ENCODE measurements at places on chromosomes 1 and 21.

DNA sequence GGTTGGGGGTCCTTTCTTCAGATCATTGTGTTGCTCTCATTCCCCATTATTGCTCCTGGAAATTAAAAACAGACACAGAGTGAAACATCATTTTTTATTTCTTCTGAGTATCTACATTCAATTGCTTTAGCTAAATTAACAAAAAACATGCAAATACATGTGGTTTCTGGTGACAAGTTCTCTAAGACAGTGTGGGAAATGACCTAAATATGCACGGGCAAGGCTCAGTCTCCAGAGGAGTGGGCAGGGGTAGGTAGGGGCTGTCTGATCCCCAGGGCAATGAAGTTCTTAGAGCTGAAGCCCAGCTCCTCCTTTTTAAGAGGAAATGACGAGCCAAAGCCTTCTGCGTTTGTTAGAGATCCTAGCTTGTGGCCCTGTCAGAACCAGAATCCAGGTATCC lies 4.5 kb downstream of the LEFTY2 start:
- no peak for DNase-seq

DNA sequence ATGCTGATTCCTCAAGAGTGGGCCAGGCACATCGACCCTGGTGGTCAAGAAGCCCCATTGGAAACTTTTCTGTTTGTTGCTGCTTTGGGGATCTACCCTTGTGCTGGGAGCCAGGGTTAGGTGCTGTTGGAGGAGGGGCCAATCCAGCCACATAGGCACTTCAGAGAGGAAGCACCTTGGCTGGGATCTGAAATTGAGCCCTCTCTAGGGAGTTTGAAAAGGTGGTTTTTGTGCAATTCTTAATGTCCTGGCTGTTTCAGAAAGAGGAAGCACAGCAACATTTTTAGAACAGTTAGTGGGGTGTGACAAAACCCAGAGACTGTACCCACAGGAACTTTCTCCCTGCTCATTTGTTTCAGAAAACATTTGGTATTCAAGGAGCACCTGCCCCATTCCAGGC lies 17.2 kb upstream of the BEND5 start:
- no peak for DNase-seq

- DNase-seq: no peak
These were observed 5.5 kb downstream of the C2CD2 start for GRCh38 chr21:41948078-41948895.

GRCh38 chr1:221949996-221950395 lies 208.1 kb upstream of the DUSP10 start:
- no peak for DNase-seq

DNA sequence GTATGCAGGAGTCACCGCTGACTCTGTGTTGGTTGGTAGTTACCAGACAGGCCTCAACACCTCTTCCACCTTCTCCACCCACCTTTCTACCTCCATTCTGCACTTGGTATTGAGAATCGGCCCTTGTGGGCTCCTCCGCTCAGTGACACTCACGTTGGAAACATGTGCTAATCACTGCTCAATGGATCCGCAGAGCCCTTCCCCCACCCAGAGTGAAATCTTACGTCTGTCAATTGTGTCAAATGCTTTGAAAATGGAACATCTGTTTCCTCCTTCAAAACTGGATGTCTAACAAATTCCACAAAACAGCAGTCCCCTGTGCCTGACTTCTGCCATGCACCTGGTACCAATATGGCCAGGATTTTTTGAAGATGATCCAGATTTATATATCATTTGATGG lies 65.5 kb upstream of the NRIP1 start:
- no peak for DNase-seq

- no peak for DNase-seq
These were observed 161.0 kb downstream of the DHRS3 start for GRCh38 chr1:12456979-12457378.

GRCh38 chr1:109906160-109906838 lies 4.3 kb upstream of the CSF1 start:
- no peak for DNase-seq

GRCh38 chr1:27589841-27590426 lies 14.0 kb downstream of the AHDC1 start:
- no peak for DNase-seq

GRCh38 chr1:57423656-57424211 lies at the start of gene DAB1:
Gene DAB1 (minus strand): TSS chr1:57424060. CDS start chr1:57291030, 133,030 bp downstream.
- DNase-seq: no peak

GRCh38 chr1:173301507-173301906 lies 94.4 kb upstream of the TNFSF4 start:
- no peak for DNase-seq

DNA sequence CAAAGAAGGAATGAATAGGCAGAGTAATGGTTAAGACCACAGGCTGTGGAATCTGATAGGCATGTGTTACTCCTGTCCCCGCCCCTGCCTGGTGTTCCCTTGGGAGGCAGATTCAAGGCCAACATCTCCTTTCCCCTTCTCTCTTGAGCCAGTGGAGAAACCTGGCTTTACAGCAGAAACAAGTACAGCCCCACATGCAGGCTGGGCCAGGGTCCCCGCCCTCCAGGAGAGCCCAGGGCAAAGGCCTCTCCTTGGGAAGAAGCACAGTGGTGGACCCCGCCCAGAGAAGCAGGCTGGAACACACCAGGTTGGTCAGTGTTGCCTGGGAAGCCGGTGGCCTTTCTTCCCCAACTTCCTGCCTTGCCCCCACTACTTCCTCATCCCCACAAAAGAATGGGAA lies 6.8 kb downstream of the C1orf167 start:
- no peak for DNase-seq

GRCh38 chr1:79695138-79695537 lies 688.6 kb upstream of the ADGRL4 start:
- DNase-seq: no peak

- no peak for DNase-seq
These were observed 690 bp downstream of the RRP1 start for GRCh38 chr21:43790010-43790524.

- DNase-seq: no peak
These were observed 41.3 kb downstream of the LRRC71 start for GRCh38 chr1:156961709-156962108.

- no peak for DNase-seq
These were observed 34.8 kb upstream of the MAN1C1 start for GRCh38 chr1:25581764-25582163.

GRCh38 chr1:1169429-1170214 lies 4.1 kb upstream of the TTLL10 start:
- DNase-seq: no peak

GRCh38 chr1:89946532-89946931 lies 48.4 kb upstream of the ZNF326 start:
- no peak for DNase-seq

GRCh38 chr1:25863486-25864262 lies 4.4 kb upstream of the AUNIP start:
- DNase-seq: no peak

DNA sequence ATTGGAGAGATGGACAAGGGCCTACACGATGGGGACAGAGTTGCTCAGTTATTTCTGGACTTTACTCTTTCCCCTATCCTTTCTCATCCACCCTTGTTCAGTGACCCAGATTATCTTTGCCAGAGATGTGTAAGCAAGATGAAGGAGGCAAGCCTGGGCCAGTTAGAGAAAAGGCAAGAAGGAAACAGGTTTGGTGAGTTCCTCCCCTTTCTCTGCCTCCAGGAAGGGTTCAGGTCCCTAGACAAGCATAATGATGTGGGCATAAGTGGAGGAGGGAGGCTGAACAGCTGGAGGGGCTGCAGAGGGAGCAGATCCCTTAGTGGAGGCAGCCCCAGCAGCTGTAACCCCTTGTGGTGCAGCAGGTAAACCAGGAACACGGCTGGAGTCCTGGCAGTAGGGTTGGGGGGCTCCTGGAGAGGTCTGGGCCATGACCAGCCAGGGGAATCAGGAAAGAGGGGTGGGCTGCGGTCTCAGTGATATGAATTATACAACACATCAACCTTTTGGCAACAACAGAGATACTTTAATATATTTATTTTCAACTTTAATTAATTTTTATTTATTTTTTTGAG lies 9.2 kb upstream of the CDC42 start:
- DNase-seq: no peak

- no peak for DNase-seq
These were observed 92.3 kb upstream of the ESRRG start for GRCh38 chr1:216815260-216816131.

DNA sequence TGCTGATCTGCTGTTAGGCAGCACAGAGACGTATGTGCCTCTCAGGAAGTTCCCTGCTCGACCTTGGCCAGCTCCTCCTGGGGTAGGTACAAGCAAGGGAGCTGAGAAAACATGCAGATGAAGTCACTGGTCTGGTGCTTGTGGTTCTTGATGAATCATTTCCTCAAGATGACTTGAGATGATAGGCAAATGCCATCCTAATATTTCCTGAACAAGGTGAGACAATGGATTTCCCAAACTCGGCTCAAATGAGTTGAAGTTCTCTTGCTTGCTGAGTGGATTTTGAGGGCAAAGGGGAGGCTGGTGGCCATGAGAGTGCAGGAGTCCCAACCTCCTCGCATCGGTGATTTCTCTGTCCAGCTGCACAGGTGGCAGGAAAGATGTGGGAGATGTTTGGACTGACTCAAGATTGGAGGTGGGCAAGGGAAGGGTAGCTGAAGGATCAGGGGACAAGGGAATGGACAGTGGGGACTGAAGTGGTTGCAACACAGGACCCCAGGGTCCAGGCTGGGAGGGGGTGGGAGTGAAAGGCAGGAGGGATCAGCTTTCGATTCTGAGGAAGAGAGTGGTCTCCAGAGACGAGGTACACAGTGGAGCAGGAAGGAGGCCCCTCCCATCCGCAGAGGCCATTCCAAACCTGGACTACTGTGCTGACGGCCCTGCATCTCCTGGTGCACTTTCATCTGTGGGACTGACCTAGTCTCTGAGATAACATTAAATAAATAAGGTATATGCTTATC lies 63.9 kb downstream of the CAPN2 start:
- DNase-seq: peak; percentile 33

DNA sequence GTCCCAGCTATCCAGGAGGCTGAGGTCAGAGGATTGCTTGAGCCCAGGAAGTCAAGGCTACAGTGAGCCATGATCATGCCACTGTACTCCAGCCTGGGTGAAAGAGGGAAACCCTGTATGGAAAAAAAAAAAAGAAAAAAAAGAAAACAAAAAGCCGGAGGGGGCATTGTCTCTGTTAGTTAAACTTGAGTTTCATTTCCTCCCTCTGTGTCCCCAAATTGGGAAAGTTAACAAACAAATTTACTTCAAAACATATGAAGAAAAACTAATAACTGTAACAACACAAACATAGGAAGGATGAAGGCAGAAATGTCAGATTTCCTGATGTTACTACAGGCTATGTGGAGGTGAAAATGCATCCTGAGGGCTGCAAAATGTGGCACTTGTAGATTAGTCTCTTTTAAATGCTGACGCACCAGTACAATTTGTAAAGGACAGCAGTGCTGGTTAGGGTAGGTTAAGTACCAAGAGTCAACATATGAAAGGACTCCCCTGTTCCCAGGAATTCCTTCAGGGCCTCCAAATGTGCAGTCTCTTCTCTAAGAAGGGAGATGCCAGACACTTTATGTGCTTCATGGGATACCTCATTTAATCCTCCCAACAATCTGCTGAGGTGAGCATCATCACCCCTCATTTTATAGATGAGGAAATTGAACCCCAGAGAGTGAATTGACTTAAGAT lies 52.9 kb downstream of the DEGS1 start:
- DNase-seq: no peak

DNA sequence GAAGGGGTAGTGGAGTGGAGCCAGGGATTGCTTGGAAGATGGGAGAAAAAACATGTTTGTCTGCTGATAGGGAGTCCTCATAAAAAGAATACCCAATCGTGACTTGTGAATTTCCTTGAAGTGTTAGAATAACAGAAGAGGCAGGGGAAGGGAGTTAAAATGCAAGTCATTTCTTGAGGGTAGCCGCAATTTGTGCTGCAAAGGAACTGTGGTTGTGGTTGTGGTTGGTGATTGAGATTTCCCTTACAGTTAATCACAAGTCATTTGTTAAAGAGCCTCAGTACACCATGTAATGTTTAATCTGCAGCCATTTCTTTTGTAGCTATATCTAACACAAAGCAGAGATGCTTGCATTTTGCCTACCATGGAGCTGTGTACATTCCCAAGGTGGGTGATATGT lies 38.5 kb upstream of the EGLN1 start:
- DNase-seq: no peak

- no peak for DNase-seq
These were observed 121.9 kb downstream of the GRIK3 start for GRCh38 chr1:36912365-36912865.

- DNase-seq: no peak
These were observed 27.7 kb downstream of the TRIM11 start for GRCh38 chr1:228378873-228379460.

- no peak for DNase-seq
These were observed 166.5 kb downstream of the LMO4 start for GRCh38 chr1:87495147-87495546.

DNA sequence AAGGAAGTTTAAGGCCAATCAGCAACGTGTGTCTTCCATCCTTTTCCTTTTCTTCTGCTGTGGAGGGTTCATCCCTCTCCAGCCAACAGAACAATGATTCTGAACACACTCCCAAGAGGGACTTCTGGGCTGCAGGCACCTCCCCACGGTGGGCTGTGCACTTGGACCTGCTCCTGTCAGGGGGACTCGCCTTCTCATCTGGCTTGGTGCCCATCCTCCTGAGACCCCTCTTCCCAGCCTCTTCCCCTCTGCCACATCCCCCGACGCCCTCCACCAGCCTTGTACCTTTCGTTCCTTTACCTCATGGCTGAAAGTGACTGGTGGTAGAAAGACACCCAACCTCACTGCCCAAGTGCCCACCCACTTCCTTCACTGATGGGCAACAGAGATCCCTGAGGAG lies 26.0 kb upstream of the SLAMF9 start:
- no peak for DNase-seq

DNA sequence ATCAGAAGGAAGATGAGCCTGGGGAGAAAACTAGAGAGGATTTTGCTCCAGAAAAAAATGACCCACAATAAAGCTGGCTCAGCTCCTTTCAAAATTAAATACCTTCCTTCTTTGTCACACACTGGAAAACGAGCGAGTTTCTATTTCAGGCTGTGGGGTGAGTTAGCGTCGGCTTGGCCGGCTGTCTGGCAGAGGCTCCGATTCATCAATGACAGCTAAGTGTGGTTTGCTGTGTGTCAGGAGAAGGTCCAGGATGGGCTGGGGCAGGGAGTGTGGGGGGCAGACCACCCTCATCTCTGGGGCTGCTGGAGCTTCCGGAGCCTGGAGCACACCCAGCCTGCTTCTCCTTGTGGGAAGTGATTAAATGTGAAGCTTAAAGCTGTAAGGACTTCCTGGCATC lies 120.2 kb downstream of the ETS2 start:
- DNase-seq: no peak

DNA sequence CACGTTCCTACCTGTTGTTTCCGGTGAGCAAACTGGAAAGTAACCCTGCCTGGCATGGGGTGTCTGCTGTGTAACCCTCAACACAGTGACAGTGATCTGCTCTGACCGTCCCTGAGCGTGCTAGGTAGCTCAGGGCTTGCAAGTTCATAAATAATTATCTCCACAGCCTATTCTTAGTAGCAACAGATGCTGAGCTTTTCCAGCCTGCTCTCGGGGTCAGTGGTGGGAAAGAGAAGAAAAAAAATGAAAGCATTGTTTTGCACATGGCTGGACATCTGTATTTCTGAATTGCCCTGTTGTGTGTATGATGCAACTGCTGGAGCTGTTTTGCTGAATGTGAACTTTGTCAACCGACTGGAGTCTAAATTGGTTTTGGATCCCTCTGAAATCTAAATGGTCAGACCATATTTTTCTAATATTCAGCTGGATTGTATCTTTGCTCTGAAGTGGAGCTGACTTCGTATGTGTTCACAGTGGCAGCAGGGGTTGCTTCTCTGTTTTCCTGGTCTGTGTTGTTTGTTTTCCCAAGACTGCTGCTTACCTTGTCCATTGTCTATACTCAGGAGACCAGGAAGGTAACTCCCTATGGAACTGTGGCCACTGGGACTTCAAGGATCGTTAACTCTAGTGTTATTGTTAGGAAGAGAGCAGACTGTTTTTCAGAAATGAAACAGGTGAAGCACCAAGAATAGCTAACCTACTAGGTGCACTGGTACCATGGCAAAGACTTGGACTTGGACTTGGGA lies 27.0 kb downstream of the TGFB2 start:
- DNase-seq: no peak

Measured in hematopoietic multipotent progenitor cell treated with erythropoietin and hydrocortisone succinate and interleukin-3 and kit ligand, for 17 days (in vitro differentiated cells).